ENCODE measurements at places on chromosomes 2 and 18.

DNA sequence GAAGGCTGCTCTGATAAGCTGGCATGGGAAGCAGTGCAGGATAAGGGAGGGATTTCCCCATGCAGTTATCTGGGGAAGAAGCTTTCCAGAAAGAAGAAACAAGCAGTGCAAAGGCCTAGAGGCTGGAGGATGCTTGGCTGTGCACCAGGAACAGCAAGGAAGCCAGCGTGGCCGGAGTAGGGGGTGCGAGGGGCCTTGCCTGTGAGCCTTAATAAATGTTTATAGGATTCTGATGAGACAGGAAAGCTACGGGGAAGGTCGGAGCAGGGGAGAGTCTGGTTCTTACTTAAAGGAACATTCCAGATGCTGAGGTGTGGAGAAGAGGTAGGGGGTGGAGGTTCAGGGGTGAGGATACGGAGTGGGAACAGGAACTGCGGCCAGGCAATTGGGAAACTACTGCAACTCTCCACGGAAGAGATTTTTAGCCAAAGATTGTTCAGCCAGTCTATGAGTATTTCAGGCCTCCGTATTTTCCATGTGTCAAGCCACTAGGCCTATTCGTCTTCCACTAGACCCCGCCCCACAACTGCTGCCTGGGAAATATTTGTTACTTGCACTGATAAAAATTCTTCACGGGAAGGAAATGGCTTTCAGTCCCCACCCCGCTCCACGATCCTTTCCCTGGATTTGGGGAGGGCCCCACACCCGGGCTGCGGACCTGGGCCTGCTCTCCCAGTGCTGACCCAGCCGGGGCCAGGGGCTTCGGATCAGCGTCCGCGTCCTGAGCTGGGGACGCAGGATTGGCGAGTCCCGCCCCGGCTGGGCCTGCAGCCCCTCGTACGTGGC, 516 bp downstream of the EIF2AK2 start:
- peak; percentile 43 for DNase-seq

GRCh38 chr2:220144411-220144810, 517.0 kb downstream of the SLC4A3 start:
- DNase-seq: no peak

- no peak for DNase-seq
Measured at GRCh38 chr18:35026407-35027061, 14.7 kb upstream of the MAPRE2 start.

DNA sequence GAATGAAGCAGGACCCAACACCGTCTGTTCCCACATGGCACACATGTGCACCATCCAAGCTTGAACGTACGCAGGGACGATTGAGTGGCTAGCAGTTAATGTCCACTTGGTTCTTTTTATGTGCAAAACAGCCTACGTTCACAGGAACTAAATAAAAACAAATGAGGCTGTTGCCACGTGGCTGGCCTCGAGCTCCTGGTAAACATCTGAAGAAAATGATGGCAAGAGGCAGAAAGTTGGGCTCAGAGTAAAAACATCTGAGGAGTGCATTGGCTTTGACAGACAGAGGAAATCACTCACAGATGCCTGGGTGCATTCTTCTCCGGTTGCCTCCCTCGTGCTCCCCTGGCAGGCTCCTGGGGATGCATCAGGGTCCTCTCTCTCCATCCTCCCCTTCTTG, 177.9 kb downstream of the NRP2 start:
- no peak for DNase-seq

GRCh38 chr2:12716032-12716281, 779 bp upstream of the TRIB2 start:
- peak; percentile 38 for DNase-seq

DNA sequence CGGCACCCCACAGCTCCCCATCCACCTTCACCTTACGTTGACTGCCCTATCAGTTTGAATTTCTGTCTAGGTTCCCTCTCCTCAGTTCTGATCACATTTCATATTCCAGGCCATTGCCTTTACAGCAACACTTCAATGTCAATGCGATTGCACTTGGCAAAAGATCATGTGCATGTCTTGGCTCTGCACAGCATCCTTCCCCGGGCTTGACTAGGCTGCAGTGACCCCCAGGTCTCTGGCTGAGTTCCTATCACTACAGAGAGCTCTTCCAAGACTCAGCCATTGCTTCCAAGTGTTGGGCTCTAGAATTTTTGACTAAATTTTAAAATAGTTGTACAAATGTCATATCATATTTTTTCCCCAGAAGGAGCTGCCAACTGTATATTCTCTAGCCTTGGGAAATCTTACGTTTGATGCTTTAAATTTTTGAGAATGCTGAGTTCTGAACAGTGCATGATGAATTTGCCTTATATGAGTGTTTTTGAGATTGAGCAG, 103.8 kb upstream of the NEDD4L start:
- no peak for DNase-seq

DNA sequence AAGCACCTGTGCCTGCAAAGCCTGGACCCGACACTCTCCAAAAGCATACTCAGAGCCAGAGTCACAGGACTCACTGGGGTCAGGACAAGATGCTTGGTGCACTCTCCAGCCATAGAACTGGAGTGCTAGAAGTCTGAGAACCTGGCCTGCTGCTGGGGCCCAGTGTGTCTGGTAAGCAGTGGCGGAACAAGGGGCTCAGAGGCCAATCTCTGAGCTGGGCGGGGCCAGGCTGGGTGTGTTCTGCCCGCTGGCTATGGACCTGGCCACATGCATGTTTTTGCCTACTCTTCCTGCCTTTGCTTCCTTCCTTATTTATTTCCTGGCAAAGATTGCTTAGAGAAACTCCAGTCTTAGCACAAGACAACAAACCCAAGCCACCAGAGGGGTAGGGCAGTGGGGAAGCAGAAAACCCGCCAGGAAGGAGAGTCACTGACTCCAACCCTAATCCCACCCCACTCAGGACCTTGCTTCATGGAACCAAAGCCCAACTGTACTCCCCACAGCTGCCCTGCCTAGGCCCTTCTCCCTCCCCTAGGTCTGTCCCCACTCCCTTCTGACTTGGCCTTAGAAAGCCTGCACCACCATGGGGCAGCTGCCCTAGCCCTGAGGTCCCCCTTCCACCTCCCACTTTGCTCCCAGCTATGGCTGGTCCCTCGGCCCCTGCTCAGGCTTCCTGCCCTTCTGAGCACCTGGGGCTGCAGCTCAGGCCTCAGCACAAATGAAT, 315.5 kb downstream of the CELF4 start:
- DNase-seq: no peak

DNA sequence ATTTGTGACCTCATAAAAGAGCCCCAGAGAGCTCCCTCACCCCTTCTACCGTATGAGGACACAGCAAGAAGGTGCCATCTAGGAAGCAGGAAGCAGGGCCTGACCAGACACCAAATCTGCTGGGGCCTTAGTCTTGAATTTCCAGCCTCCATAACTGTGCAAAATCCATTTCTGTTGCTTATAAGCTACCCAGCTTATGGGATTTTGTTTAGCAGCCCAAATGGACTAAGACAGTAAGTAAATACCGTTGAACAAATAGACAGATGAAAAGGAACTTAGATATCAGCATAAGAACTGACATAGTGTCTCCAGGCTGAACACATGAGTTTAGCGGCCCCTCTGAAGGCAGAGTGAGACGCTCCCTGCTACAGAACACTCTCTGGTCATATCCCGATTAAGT, 130.9 kb downstream of the UXS1 start:
- no peak for DNase-seq

DNA sequence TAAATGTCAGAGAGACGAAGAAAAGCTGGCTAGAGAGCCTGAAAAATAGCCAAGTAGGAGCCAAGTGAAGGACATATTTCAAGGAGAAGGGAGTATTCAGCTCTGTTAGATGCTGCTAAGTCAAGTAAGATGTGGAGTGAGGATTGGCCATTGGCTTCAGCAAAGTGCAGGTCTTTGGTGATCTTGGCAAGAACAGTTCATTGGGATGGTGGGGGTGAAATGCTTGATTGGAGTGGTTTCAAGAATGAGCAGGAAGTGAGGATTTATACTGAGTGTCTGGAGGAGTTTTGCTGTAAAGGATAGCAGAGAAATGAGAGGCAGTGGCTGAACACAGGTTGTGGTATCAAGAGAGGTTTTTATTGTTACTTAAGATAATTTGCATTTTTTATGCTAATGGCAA, 139.7 kb downstream of the PRPF40A start:
- no peak for DNase-seq

DNA sequence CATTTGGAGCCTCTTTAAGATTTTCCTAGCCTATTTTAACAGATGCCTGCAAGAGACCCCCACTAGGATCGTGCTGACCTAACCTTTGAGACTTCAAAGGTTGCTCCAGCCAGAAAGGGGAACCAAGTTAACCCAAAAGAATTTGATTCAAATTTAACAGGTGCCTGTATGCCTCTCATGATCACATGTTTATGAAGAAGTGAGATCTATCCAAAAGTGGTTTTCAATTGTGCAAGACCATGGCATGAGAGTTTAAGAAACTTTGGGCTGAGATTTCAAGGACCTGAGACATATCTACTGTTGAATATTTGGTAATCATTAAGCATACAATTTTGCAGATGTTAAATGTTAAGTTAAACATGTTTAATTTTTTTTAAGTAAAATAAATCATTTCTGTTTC, 1.3 kb upstream of the RSAD2 start:
- no peak for DNase-seq

DNA sequence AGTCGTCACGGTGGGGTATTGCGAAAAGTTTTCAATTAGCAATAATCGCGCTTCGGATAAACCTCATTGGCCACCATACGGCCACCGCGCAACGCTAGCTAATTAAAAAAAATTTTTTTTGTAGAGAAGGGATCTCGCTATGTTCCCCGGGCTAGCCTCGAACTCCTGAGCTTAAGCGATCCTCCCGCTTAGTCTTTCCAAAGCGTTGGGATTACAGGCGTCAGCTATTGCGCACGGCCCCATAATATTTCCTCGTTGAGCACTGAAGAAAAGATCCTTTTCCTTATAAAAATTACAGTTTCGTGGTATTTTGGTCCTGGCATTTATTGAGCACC, 759 bp upstream of the ACTR1B start:
- no peak for DNase-seq

GRCh38 chr18:61580046-61580445, 246.8 kb downstream of the CDH20 start:
- no peak for DNase-seq

DNA sequence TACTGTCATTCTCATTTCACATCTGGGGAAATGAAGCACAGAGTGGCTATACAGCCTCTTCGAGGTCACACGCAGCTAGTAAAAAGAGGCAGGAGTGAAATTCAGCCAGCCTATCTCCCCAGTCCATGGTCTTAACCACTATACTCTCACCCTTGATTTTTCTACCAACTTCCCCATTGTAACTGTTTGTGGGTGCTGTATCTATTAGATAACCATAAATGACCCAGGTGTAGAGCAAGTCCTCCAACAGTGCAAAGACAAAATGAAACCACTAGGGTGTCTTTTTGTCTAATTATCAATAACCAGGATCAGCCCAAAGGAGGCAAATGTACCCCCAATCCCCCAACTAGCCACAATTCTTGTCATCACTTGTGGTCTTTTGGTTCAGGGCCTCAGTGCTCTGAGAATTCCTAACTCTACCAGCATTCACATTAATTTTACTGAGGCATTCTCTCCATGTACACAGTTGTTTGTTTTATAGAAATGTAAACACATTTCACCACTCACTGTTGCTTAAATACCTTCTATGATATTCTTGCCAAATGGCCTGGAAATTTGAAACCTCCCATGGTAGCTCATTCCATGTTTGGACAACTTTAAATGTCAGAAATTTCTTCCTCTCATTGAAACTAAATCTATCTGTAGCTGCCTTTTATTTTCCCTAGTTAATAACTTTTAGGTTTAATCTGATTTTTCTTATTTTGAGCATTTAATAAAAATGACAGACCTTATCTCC, 58.7 kb downstream of the SLC40A1 start:
- DNase-seq: no peak

DNA sequence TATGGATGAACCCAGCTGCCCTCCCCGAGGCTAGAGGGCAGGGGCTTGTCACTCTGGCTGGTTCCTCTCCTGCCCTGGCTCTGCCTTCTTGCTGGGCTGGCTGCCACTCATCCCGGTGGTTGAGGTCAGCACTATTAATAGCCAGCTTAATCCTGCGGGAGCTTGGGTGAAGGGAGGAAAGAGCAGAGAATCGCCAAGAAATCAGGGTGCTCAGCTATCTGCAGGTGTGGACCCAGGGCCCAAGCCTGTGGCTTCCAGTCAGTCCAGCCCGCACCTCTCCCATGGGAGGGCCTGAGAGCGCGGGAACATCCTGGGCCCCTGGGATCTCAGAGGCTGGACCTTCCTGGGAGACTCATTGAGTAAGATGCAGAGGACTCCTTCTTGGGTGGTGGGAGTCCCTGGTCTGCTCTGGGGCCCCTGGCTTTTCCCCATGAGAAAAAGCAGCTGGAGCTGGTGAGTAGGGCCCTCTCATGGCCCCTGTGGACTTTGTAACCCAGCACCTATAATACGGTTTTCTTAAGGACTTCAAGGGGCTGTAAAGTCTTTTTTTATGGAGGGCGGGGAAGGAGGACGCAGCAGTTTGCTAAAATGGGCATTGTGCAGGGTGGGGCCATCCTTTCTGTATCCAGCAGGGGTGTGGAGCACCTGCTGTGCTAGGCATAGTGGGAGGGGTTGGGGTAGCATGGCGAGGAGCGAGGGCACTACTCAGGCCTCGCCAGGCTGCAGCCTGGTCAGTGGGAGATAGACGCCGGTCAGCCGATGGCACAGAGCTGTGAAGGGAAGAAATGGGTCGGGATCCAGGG, 27.4 kb upstream of the CNNM3 start:
- DNase-seq: no peak

- no peak for DNase-seq
Measured at GRCh38 chr2:42547014-42547413, 21.4 kb upstream of the MTA3 start.

DNA sequence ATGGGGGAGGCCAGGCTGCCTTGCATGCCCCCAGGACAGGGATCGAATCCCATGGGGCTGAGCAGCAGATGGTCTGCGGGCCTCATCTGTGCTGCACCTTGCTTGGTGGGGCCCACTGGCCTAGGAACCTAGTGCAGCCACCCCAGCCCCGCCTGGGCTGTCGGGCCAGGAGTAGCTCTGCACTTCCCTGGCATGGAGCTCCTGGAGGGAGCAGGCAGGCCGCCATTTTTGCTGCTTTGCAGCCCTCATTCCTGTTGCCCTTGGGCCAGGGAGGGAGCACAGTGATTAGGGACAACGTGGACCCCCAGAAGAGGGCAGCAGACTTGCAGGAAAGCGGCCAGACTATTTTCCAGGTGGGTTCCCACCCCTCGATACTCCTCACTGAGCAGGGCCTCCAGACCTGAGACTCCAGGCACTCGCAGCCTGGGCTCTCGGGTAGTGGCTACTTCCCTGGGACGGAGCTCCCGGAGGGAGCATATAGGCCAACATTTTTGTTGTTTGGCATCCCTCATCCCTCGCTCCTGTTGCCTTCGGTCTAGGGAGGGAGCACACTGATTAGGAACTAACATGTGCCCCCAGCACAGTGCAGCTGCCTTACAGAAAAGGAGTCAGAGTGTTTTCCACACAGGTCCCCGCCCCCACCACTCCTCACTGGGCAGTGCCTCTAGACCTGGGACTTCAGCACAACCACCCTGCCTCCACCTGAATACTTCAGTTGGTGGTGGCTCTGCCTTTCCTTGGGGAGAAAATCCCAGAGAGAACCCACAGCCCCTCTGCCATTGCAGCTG, 99.5 kb downstream of the MAIP1 start:
- DNase-seq: no peak

DNA sequence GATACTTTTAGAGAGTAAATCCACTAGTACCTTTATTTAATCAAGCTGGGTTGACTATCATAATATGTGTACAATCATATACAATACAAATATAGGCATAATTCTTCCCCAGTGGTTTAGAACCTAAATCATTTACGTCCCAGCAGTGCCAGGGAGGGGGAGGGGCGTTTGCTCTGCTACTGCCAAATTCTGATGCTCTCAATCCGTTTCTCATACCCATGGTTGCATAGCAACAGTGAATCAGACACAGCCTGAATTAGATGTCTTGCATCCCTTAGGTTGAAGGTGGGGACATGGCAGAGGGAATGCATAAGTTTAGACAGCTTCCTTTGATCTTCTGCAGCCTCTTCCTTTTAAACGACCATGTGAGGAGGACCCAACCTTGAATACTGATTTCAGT, 135.4 kb downstream of the ABCA12 start:
- no peak for DNase-seq

Data from mesothelial cell of epicardium (in vitro differentiated cells).